ENCODE measurements at places on chromosomes 4 and X. TPM values are rescaled to one million over a fixed set of nuclear protein-coding genes. Genes with fewer than 3 reads are reported as not detected.

Gene SLC10A4
- polyA plus RNA-seq, result 0.09 TPM

Gene FGB
- not detected for polyA plus RNA-seq

Gene EVC2
- polyA plus RNA-seq, result 2.2 TPM

Gene C1QTNF7
- polyA plus RNA-seq, result 0.06 TPM

Gene PCSK1N
- polyA plus RNA-seq, result not detected
